SK-N-SH (cell line): ENCODE measurements at places on chromosomes 13 and 19.
A peak's percentile ranks its signal among the peaks of the same experiment; 100 is the strongest.

GRCh38 chr19:56341948-56342347, 27.3 kb upstream of the ZSCAN5A start:
- no peak for DNase-seq

DNA sequence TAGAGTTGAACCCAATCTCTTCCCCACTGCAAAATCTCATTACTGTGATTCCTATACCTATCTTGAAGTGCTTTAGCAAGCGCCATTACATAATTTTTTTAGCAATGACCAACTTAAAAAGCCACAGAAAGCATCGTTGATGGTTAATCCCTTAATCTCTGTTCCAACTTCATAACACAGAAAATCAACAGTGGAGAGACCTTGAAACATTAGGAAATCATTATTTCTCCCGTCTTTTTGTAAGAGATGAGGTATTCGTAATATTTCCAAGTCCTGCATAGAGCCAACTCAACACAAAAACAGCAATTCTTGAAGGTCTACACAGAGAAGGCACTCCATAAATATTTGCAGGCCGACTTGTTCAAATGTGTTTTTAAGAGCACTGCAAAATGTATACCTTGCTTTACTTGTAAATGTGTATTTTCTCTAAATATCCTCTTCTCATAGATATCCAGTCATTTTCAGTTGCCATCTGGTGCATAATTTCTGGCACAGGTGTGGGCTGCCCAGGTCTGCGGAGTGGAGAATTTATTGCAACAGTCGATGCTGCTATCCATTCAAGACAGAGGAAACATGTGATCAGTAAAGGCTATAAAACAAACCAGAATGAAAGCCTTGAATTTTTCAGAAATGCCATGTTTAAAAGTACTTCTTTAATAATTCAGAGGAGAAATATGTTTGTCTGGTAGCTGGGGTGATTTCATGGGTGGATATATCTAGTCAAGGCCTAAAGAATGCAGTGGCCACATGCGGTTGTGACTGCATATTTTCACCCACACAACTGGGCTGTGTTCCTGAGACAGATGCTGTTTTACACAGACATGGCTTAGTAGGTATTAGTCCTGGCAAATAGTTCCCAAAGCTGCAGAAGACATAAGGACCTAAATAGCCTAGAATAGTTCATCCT, 234.3 kb upstream of the STARD13 start:
- DNase-seq, result no peak

GRCh38 chr19:3710265-3710812, 2.2 kb downstream of the TJP3 start:
- DNase-seq, result peak; percentile 20

GRCh38 chr13:29474991-29475390, 120.5 kb downstream of the SLC7A1 start:
- no peak for DNase-seq

GRCh38 chr19:8192221-8192820, 16.8 kb upstream of the CERS4 start:
- DNase-seq, result no peak

DNA sequence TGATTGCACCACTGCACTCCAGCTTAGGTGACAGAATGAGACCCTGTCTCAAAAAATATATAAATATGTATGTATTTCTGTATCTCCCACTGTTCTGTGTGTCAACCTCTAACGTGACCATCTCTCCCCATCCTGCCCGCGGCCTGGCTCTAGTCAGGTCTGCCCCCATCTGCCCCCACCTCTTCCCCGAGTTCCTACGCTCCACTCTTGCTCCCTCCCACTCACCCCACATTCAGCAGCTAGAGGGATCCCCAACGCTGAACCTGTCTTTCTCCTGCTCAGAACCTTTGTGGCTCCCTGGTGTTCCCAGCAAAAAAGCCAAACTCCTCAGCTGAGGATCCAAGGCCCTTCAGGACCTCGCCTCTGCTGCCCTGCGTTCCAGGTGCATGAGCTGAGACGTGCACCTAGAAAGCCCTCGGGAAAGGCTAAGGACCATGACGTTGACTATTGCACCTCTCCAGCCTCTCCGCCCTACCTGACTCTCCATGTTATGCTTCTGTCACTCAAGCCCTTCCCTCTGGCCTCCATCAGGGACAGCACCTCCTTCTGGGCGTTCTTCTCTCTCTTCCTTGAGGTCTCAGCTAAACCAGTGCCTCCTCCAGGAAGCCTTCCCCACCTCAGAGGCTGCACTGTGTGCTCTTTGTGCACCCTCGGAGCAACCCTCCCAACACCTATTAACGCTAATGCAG, 18.1 kb downstream of the AKT2 start:
- DNase-seq, result no peak

DNA sequence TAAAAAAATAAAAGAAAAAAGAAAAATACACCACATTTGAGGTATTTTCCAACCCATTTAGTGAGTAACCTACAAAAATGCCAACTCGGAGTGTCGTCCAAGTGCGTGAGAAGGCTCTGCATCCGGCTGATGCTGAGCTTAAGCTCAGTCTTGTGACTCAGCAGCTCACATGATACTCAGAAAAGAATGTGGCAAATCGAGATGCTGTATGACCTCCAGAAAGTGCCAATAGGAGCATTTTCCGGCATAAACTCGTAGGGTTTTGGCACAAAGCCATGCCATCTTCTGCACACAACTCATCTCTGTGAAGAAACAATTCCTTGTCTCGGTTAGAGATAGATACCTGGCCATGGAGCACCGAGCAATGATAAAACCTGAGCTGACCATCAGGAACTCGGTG, 58.5 kb downstream of the TRPM4 start:
- DNase-seq, result no peak

DNA sequence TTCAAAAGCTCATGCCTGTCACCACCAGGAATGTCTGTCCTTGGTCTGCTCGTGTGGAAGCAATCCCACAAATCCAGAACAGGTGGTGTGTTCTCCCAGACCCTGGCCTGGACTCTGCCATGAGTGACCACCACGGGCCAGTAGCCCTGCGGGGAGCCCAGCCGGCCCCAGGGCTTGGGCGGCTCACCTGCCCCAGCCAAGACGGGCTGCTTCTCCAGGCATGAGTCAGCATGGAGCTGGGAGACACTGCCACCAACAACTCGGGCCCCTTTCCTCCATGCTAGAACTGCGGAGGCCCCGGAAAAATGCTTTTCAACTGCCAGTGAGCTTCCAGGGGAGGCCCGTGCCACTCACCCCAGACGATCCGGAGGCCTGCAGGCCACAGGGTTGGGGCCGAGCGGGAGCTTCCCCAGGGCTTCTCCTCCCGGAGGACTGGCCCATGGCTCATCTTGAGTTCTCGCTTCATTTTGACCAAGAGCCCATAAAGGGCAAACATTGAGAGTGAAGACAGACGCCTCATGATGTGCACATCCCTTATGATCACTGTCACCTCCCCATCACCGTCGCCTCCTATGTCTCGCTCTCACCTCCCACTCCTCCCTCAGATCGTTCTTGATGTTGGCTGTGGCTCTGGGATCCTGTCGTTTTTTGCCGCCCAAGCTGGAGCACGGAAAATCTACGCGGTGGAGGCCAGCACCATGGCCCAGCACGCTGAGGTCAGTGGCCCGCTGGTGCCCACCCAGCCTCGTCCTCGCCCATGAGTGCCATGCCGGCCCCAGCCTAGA, 16.7 kb downstream of the YIPF2 start:
- DNase-seq, result no peak

DNA sequence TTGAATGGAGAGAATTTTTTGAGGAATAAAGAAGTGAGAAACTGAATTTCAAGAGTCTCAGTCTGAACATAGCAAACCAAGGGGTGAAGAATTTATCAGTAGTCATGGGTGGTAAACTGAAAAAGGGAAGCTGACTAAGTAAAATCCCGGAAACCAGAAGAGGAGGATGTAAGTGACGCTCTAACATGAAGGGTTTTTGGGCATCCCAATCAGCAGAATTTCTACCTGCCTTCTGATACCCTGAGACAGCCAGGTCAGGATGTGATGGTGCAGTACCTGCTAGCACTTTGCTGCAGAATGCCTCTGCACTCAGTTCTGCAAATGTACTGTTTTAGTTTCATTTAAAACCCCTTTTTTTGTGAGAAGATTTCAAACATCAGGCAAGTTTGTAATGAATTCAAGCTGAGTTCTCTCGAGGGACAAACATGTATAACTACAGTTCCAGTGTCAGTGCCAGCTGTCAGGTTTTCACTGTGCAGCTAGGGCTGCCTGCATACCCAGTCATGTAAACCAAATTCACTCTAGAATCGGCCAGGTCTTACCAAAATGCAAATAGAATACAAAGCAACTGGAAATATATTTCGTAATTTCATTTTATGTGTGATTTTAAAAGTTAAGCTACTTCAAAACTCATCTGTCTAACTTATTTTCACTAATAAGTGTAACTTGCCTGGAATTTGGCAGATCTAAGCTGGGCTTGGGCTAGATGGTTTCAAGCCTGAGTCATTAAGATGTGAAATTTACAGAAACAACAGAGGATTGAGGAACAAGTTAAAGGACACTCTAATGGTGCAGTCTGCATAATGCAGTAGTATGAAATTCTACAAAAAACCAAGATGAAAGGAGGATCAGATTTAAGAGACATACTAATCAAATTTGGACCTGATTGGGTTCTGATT, 13.8 kb downstream of the METTL21C start:
- no peak for DNase-seq

GRCh38 chr13:37453246-37453645, 145.3 kb downstream of the POSTN start:
- DNase-seq, result no peak

- peak; percentile 93 for DNase-seq
These were observed at the start of gene UHRF1 for GRCh38 chr19:4909156-4909896. TSS of gene UHRF1 (plus strand) at chr19:4909501. CDS start at chr19:4910886, 1,385 bp downstream.

GRCh38 chr13:26557051-26557392, 461 bp upstream of the WASF3 start:
- no peak for DNase-seq

- no peak for DNase-seq
These were observed 394.3 kb upstream of the HTR2A start for GRCh38 chr13:47291107-47291656.

- no peak for DNase-seq
These were observed 16.5 kb downstream of the SHANK1 start for GRCh38 chr19:50702871-50703829.
